Spleen (tissue), 13 donors: ENCODE measurements at places on chromosomes 11 and 22. TPM values are rescaled to one million over a fixed set of nuclear protein-coding genes. Genes with fewer than 3 reads are reported as not detected.

- no peaks in the 10 kb centered on the region for H3K36me3 ChIP-seq
- H3K4me1 ChIP-seq: no peaks in the 10 kb centered on the region
- DNase-seq: no peak
Observed at GRCh38 chr11:31484497-31484896, 24.9 kb downstream of the IMMP1L start.

DNA sequence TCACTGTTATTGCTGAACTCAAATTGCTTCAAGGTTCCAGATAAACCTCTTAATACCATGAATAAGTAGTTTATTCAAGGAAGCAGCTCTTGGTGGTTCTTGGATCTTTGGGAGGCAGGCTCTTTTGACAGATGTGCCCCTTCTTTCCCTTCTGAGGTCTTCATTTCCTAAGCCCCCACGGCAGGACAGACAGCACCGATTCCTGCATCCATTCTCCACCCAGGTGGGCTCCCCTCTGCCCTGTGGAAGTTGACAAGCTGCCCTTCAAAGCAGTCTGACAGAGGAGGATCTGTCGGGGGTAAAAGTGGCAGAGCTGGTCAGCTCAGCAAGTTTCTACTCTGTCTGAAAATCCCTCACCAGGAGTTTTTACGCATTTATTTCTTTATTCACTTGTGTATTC is 605.3 kb upstream of the B3GAT1 start:
- no peak overlapping the region for H3K27ac ChIP-seq
- no peak overlapping the region for H3K4me3 ChIP-seq
- no peaks in the 10 kb centered on the region for H3K36me3 ChIP-seq
- DNase-seq: no peak

- peaks cover 2% of the 10 kb centered on the region for H3K27me3 ChIP-seq
- peaks cover 7% of the 10 kb centered on the region for H3K4me1 ChIP-seq
- H3K4me3 ChIP-seq: peak overlapping the region; percentile 29
Observed at GRCh38 chr11:122100037-122100755, 15.8 kb downstream of the BLID start.

DNA sequence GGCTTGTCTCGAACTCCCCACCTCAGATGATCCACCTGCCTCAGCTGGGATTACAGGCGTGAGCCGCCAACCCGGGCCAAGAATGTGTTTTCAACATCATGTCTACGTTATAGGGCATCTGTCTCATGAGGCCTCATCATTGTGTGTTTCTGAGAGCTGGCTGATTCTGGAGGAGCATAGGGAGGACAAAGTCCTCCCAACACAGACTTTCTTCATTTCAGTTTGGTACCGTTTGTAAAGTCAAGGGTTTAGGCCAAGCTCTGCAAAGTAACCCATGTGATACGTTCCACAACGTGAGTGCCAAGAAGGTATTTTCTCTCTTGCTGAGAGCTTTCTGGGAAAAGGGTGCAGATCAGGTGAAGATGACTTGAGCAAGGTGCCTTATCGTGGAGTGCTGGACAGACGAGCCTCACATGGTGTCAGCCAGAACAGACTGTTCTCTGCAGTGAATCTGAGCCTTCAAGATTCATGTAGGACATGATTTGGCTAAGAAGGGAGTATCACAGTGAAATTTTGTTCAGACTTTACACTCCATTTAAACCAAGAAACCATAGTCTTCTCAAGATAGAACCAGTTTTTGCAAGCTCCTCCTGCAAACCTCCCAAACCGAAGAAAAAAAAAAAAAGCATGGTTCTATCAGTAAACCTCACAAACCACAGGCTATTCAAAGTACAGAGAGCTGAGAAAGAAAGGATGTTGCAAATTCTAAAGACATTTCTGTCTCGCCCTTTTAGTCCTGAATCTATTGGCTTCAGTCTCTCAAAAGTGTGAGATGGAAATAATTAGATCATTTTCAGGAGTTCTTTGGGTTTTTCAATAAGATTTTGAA is 71.7 kb downstream of the DBX1 start:
- peaks cover 14% of the 10 kb centered on the region for H3K4me1 ChIP-seq
- H3K27ac ChIP-seq: no peak overlapping the region
- H3K36me3 ChIP-seq: no peaks in the 10 kb centered on the region
- H3K4me3 ChIP-seq: no peak overlapping the region
- DNase-seq: no peak
- H3K27me3 ChIP-seq: no peaks in the 10 kb centered on the region

GRCh38 chr11:79456501-79456900 is 15.7 kb upstream of the TENM4 start:
- H3K27ac ChIP-seq: no peak overlapping the region
- H3K27me3 ChIP-seq: peaks cover 4% of the 10 kb centered on the region
- no peaks in the 10 kb centered on the region for H3K36me3 ChIP-seq
- DNase-seq: no peak
- H3K4me3 ChIP-seq: no peak overlapping the region
- H3K4me1 ChIP-seq: no peaks in the 10 kb centered on the region

DNA sequence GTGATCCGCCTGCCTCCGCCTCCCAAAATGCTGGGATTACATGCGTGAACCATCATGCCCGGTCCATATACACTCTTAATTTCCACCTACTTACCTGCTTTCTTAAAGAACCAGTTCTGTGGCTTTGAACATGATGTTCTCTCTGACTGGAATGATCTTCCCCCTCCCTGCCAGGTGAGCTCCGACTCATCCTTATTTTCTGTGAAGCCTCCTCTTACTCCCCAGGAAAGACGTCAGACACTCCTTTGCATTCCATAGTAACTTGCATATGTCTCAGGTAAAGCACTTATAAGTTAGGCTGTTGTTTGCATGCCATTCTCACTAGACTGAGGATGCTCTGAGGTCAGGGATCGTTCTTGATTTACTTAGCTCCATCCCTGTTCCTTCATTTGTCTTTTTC is 91.8 kb upstream of the RAB1B start:
- peaks cover 6% of the 10 kb centered on the region for H3K36me3 ChIP-seq
- no peak overlapping the region for H3K4me3 ChIP-seq
- no peaks in the 10 kb centered on the region for H3K27me3 ChIP-seq
- no peaks in the 10 kb centered on the region for H3K4me1 ChIP-seq
- no peak for DNase-seq

DNA sequence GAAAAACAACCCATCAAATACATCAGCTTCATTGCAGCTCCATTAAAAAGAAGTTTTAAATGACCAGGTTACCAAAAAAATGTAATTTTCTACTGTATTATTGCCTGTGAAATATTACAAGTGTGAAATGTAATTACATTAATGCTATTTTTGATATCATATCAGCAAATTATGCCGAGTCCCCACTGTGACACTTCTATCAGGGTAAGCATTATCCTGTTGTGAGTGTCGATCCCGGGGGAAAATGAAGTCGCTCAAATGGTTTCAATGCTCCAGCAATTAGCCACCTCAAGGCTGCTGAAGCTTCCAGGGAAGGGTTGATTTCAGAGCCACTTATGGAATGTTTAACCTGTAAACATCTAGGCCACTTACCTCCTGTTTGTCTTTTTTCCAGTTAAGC is 70.4 kb downstream of the RCN1 start:
- no peak overlapping the region for H3K27ac ChIP-seq
- DNase-seq: no peak
- H3K4me3 ChIP-seq: no peak overlapping the region
- no peaks in the 10 kb centered on the region for H3K36me3 ChIP-seq

DNA sequence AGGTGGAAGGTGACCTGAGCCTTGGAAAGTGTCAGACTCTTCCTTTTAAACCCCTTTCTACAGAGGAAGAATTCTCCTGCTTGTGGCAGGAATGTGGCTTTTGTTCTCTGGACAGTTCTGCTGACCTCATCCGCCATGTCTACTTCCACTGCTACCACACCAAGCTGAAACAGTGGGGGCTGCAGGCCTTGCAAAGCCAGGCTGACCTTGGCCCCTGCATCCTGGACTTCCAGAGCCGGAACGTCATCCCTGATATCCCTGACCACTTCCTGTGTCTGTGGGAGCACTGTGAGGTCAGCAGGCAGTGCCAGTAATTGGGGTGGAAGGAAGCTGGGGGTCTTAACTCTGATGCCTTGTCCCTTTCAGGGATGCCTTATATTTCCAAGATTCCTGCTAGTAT is 9.3 kb downstream of the HINFP start:
- no peak overlapping the region for H3K4me3 ChIP-seq
- no peak for DNase-seq
- H3K36me3 ChIP-seq: peaks cover 69% of the 10 kb centered on the region

- H3K27me3 ChIP-seq: no peaks in the 10 kb centered on the region
- no peaks in the 10 kb centered on the region for H3K4me1 ChIP-seq
- DNase-seq: no peak
- H3K36me3 ChIP-seq: no peaks in the 10 kb centered on the region
- no peak overlapping the region for H3K4me3 ChIP-seq
Observed at GRCh38 chr11:22169833-22170232, 23.1 kb upstream of the ANO5 start.

GRCh38 chr11:70075836-70076235 is 2.3 kb upstream of the ANO1 start:
- peaks cover 79% of the 10 kb centered on the region for H3K27me3 ChIP-seq
- DNase-seq: peak; percentile 46
- H3K27ac ChIP-seq: no peak overlapping the region
- H3K36me3 ChIP-seq: no peaks in the 10 kb centered on the region
- no peak overlapping the region for H3K4me3 ChIP-seq

DNA sequence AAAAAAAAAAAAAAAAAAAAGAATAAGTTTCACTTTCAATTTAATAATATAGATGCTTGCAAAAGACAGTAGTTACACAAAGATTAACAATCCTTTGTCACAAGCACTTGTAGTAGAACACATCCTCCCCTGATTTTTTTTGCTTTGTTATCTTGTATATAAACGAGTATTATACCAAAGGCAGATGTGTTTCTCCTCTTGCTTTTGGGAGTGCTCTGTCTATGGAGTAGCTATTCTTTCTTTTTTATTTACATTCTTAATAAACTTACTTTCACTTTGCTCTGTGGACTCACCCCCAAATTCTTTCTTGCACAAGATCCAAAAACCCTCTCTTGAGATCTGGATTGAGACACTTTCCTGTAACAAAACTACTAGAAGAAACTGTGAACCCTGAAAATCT is 3.4 kb upstream of the MRPL16 start:
- peaks cover 27% of the 10 kb centered on the region for H3K4me1 ChIP-seq
- no peaks in the 10 kb centered on the region for H3K27me3 ChIP-seq
- no peaks in the 10 kb centered on the region for H3K36me3 ChIP-seq
- no peak overlapping the region for H3K27ac ChIP-seq

- H3K27ac ChIP-seq: no peak overlapping the region
- H3K4me3 ChIP-seq: no peak overlapping the region
- no peaks in the 10 kb centered on the region for H3K4me1 ChIP-seq
- H3K36me3 ChIP-seq: no peaks in the 10 kb centered on the region
Observed at GRCh38 chr11:95575517-95575916, 214.1 kb downstream of the FAM76B start.

The KRTAP5-10 gene
- polyA plus RNA-seq: 0.08 TPM

The NXPE4 gene
- not detected for polyA plus RNA-seq

The PPP1R14B gene
- polyA plus RNA-seq: 168 TPM

The TMEM151A gene
- polyA plus RNA-seq: 0.02 TPM

The CD3D gene
- 28.6 TPM for polyA plus RNA-seq

The ANKK1 gene
- 1.1 TPM for polyA plus RNA-seq

The SLC16A8 gene
- 1.2 TPM for polyA plus RNA-seq

The FERMT3 gene
- polyA plus RNA-seq: 159 TPM

The CDC42BPG gene
- polyA plus RNA-seq: 1.0 TPM

The PIH1D2 gene
- 0.18 TPM for polyA plus RNA-seq

The MOV10L1 gene
- polyA plus RNA-seq: not detected
